Stimulated activated CD4-positive, alpha-beta T cell treated with anti-CD3 and anti-CD28 coated beads, Interleukin-15, amount 100 ng/mL, for 48 hours (primary cell): ENCODE measurements at places on chromosomes 12 and 14.

- no peak for DNase-seq
Measured at GRCh38 chr12:89349814-89350213, 2.5 kb downstream of the DUSP6 start.

DNA sequence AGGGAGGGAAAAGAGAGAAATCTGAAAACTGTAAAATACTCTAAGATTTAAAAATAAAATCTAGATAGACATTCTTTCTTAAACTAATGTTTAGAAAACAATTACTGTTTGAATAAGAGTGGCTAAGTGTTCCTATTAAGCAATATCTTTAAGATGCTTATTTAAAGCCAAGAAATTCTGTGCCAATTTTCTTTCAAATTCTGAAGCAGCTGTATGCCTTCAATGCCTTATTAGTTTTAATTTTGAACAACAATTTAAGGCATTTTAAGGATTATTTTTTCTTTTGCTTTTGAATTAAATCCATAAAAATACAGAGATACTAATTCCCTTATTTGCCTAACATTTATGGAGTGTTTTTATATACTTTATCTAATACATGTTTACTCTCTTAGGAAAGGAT lies 50.3 kb upstream of the KITLG start:
- no peak for DNase-seq

- no peak for DNase-seq
Measured at GRCh38 chr12:48022180-48022521, 17.9 kb upstream of the COL2A1 start.

GRCh38 chr12:117202033-117202432 lies 11.8 kb upstream of the FBXO21 start:
- no peak for DNase-seq

GRCh38 chr12:13961971-13962370 lies 19.4 kb downstream of the GRIN2B start:
- no peak for DNase-seq

DNA sequence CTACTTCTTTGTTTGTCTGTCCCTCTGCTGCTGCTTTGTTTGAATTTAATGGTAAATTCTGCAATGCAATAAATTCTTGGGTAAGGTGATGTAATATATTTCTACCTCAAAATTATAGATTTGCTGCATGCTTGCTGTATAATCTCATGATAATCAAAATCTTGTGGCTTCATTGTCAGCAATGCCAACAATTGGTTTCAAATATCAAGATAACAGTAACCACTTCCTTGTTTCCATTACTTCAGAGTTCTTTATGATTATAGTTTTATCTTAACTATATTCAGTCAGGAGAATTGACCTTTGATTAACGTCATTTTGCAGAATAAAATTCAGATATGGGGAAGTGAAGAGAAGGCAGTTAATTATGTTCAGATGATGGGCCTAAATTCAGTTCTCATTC lies 30.2 kb upstream of the RNU6-8 start:
- no peak for DNase-seq

- DNase-seq = no peak
Measured at GRCh38 chr12:77325511-77326236, 260.3 kb upstream of the E2F7 start.

DNA sequence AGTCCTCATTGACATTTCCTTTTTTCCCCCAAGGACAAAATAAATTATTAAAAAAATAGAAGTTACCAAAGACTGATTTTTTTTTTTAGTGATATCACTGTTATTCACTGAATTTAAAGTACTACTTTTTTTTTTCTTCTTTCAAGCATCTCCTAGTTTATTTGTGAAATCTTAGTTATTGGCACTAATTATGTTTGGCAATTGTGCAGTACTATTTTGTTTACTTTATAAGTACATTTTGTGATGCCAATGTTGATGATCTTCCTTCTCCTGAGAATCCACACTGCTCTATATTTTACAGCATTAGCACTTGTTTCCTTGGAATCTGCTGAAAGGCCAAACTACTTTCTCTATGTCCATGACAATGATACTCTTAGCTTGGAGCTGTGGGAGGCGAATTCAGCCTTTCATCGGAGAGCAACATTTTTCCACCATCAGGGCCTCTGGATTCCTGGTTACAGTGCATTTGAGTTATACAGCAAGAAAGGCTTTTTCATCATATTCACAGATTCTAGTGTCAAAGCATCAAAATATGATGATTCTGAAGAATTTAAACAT lies 123.8 kb upstream of the PTPRQ start:
- DNase-seq = no peak

DNA sequence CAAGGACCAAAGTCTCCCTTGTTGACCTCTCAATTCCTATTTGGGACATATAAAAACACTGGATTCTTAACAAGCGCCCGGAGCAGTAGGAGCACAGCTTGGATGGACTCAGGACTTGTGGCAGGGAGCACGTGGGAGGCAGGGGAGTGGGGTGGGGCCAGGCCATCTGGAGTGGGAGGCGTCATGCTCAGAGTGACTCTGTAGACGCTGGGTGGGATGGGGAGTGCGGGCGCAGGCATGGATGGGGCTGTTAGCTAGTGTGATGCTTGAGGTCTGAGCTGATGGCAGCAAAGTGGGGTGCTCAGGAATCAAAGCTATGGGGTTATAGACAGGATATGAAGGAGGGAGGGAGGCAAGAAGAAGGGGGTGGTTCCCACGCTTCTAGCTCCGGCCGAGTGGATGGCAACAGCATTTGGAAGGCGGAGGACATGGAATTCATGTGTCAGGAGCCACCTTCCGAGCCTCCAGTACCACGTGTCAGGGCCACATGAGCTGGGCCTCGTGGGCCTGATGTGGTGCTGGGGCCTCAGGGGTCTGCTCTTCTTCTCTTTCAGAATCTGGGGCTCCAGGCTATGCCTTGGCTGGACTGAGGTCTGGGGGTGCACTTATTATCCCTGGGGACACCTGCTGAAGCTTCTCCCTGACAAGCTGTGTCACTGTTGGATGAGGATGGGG lies 26.2 kb downstream of the MEG3 start:
- no peak for DNase-seq
